Chondrocyte (in vitro differentiated cells): ENCODE measurements at places on chromosomes 5 and 9. TPM values are rescaled to one million over a fixed set of nuclear protein-coding genes. Genes with fewer than 3 reads are reported as not detected.
A peak's percentile ranks its signal among the peaks of the same experiment; 100 is the strongest.

DNA sequence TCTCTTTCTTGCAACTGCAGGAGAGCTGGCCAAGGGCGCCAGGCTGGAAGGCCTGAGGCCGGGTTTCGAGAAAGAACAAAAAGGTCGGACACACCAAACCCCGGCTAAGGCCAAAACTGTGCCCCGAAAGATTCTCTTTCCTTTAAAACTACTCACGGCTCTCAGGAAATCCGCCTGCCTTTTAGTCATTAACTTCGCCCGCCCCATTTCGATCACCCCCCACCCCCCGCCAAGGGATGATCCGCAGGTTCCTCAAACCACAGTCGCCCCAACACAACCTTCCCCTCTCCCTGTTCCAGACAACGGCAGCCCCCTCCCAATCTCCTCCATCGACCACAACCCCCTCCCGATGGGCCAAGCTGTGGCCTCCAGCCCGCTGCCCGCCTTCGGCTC lies 536 bp downstream of the FEM1C start:
- DNase-seq = no peak
- H3K27me3 ChIP-seq = no peaks in the 10 kb centered on the region
- H3K36me3 ChIP-seq = peaks cover 9% of the 10 kb centered on the region
- peaks cover 40% of the 10 kb centered on the region for H3K4me1 ChIP-seq
- peak overlapping the region; percentile 99 for H3K27ac ChIP-seq

DNA sequence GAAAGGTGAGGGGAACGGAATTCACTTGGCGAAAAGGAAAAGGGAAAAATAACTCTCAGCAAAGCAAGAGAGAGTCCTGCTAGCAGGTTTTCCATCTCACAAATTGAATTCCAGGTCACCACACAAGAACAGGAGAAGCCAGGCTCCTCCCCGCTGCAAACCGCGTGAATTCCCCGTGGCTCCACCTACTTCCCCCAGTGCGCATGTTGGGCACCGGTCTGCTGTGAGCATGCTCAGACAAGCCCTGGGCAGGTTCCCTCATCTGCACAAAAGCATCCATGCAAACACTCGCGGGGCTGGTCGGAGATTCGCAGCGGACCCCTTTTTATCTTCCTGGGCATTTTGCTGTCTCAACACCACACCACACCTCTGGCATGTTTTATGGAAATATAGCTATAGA lies 58.5 kb upstream of the S1PR3 start:
- peaks cover 3% of the 10 kb centered on the region for H3K36me3 ChIP-seq
- H3K27ac ChIP-seq = no peak overlapping the region
- H3K4me1 ChIP-seq = no peaks in the 10 kb centered on the region
- H3K4me3 ChIP-seq = no peak overlapping the region
- H3K27me3 ChIP-seq = peaks cover 18% of the 10 kb centered on the region
- no peak for DNase-seq

GRCh38 chr5:155276231-155276630 lies 262.7 kb downstream of the KIF4B start:
- no peak for DNase-seq
- no peaks in the 10 kb centered on the region for H3K4me1 ChIP-seq
- H3K4me3 ChIP-seq = no peak overlapping the region
- H3K36me3 ChIP-seq = no peaks in the 10 kb centered on the region
- H3K27ac ChIP-seq = no peak overlapping the region

Gene SSBP2
- 47.9 to 61.4 TPM (median 52.0 TPM) in 3 replicates for total RNA-seq

Gene SETX
- 40.0 to 44.7 TPM (median 42.5 TPM) in 3 replicates for total RNA-seq

Gene GNA14
- 0.13 to 0.22 TPM in 2 of 3 replicates, not detected in the other for total RNA-seq

DNA sequence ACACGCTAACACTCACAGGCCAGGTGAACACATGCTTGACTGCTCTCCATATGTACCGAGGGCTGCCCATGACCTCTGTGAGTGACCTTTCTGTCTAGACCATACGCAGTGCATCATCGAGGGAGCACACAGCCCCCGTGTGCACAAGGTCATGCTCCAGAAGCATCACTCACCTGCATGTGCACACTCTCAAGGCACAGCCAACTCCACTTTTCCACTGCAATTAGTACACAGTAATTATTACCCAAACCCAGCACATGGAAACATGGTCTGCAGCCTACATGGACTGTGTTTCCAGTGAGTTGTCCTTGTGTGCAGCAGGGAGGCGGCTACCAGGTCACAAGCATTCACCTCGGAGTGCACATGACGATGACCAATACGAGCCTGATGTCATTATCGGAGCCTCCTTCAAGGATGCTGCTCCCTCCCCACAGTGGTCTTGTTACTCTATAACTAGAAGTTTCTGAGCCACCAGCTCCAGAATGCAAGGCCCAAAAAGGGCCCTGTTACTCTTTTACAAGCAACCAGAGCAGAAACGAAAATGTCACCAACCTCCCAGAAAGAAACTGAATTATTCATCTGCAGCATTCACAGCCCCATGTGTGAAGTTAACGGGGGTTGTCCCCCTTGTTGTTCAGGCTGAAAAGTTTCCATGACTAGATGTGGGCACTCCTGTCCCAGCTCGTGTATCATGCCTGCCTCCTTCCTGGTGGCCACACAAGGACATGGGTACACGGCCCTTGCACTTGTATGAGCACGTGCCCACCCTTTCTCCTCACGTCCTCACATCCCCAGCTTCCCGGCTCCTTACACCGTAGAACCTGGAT lies 31.2 kb downstream of the SEMA4D start:
- H3K4me3 ChIP-seq = no peak overlapping the region
- H3K36me3 ChIP-seq = no peaks in the 10 kb centered on the region
- no peaks in the 10 kb centered on the region for H3K27me3 ChIP-seq

Gene FOXI1
- total RNA-seq = not detected in 3 replicates

Gene IGFBPL1
- 1.3 to 3.6 TPM (median 2.8 TPM) in 3 replicates for total RNA-seq

Gene MZB1
- total RNA-seq = not detected in 3 replicates

GRCh38 chr9:68804911-68805889 lies 100.2 kb downstream of the PIP5K1B start:
- DNase-seq = no peak
- H3K27ac ChIP-seq = no peak overlapping the region
- H3K36me3 ChIP-seq = no peaks in the 10 kb centered on the region
- no peak overlapping the region for H3K4me3 ChIP-seq

DNA sequence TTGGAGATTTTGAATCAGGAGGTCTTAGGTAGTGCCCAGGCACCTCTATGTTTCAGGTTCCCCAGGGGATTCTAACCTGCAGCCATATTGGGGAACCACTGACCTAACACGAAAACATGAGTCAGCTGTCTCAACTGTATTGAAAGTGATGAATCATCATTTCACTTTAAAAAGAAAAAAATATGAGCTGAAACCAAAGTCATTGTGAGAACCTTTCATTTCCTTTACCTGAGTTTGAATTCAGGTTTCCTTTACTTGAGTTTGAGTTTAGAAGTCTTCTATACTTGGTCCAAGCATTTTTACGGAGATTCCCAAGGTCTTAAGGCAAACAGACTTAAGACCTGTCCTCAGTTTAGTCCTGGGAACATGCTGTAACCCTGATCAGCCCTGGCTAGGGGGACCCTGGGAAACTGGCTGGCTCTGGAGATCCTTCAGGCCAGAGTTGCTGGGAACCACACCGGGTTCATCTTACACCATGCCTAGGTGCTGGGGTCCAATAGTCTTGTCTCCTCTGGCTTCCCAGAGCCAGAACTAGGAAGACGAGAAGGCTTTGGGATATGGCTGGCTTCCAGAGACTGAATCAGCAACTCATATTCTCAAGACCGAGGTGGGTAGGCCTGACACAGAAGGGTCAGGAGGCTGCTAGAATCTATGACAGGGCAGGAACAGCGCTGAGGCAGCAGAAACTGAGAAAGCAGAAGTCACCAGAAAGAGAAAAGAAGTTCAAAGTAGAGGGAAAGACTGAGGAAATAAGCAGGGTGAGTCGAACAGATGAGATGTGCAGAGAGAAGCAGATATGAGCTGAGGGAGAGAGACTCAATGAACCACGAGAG lies 16.4 kb upstream of the PDCD1LG2 start:
- DNase-seq = no peak
- peaks cover 1% of the 10 kb centered on the region for H3K36me3 ChIP-seq
- no peaks in the 10 kb centered on the region for H3K27me3 ChIP-seq
- peaks cover 6% of the 10 kb centered on the region for H3K4me1 ChIP-seq

Gene MSX2
- 2.2 to 25.5 TPM (median 2.3 TPM) in 3 replicates for total RNA-seq

DNA sequence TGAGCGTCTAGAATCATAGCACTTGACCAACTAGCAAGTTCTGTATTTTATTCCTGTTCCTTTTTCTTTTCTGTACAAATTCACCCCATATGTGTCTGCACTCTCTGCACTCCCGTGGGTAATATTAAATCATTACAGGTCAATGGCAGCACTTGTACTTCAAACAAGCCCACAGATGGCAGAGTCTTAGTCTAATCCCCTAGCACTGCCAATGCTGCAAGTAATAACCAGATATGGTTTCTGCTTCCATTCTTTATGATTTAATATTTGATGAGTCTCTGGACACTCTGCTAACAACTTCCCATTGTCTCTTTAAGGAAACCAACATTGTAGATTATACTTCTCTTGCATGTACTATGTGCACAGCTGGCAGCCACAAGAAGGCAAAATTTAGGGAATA lies 343.8 kb upstream of the CHD1 start:
- H3K4me3 ChIP-seq = no peak overlapping the region
- no peaks in the 10 kb centered on the region for H3K4me1 ChIP-seq
- no peak overlapping the region for H3K27ac ChIP-seq

GRCh38 chr5:136047858-136048257 lies 19.1 kb downstream of the TGFBI start:
- no peaks in the 10 kb centered on the region for H3K27me3 ChIP-seq
- peaks cover 26% of the 10 kb centered on the region for H3K36me3 ChIP-seq
- H3K4me3 ChIP-seq = no peak overlapping the region

Gene MCTP1
- total RNA-seq = 1.4 to 3.4 TPM (median 3.1 TPM) in 3 replicates

DNA sequence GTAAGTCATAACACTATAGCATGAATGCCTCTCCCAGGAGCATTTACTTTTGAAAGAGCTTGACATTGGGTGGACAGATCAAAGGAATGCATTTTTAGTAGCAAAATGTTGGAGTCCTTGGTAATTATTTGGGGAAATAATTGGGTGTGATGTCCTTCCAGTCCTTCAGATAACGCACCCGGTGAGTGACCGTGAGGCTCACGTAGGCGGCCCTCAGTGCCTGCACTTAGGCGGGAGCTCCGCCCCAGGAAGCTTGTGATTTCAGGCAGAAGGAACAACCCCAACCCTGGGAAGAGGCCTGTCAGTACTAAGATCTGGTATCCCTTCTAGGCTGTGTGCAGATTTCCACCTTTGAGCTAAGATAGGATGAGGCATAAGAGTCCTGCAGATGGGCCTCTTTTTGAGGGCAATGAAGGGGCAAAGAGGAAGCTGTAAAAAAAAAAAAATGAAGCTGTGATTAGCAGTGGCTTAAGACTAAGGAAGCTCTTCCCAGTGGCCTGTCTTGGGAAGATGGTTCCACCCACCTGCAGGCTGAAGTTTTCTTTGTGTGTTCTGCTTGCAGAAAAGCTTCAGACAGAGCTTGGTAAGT lies 14.9 kb downstream of the BTNL9 start:
- peaks cover 77% of the 10 kb centered on the region for H3K27me3 ChIP-seq
- H3K27ac ChIP-seq = no peak overlapping the region
- DNase-seq = no peak
- H3K4me3 ChIP-seq = no peak overlapping the region
- no peaks in the 10 kb centered on the region for H3K36me3 ChIP-seq
- peaks cover 17% of the 10 kb centered on the region for H3K4me1 ChIP-seq

- H3K36me3 ChIP-seq = no peaks in the 10 kb centered on the region
- H3K27me3 ChIP-seq = peaks cover 10% of the 10 kb centered on the region
- H3K4me3 ChIP-seq = no peak overlapping the region
- peaks cover 31% of the 10 kb centered on the region for H3K4me1 ChIP-seq
- DNase-seq = no peak
Observed at GRCh38 chr9:88949961-88950340, 41.3 kb upstream of the S1PR3 start.

Gene TRIM7
- 4.2 to 8.1 TPM (median 5.7 TPM) in 3 replicates for total RNA-seq

Gene TXNDC8
- total RNA-seq = not detected in 3 replicates

- peaks cover 3% of the 10 kb centered on the region for H3K4me1 ChIP-seq
- no peak overlapping the region for H3K4me3 ChIP-seq
- peaks cover 9% of the 10 kb centered on the region for H3K36me3 ChIP-seq
- DNase-seq = no peak
- no peak overlapping the region for H3K27ac ChIP-seq
Observed at GRCh38 chr9:17217272-17217671, 82.4 kb downstream of the CNTLN start.

DNA sequence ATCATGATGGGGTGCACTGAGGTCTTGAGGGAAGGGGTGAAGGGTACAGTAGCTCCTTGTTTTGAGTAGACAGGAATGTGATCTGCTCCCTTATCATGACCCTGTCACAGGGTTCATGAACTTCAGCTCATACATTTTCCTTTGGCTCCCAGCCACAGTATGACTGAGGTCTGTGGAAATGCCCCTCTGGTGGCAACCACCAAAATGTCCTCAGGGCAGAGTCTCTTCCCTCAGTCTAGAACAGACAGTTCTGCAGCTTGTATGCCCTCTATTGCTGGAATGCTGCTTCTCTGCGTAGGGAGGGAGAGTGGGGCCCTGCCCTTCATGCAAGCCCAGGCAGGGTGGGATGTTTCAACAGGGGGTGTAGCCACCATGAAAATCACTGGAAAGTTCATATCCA lies 53.8 kb upstream of the SNCAIP start:
- H3K36me3 ChIP-seq = peaks cover 12% of the 10 kb centered on the region
- DNase-seq = no peak
- no peak overlapping the region for H3K27ac ChIP-seq

GRCh38 chr5:54703565-54704255 lies 186.2 kb downstream of the SNX18 start:
- H3K4me1 ChIP-seq = peaks cover 58% of the 10 kb centered on the region
- H3K27ac ChIP-seq = peak overlapping the region; percentile 85
- no peaks in the 10 kb centered on the region for H3K36me3 ChIP-seq
- no peak overlapping the region for H3K4me3 ChIP-seq
- no peak for DNase-seq
- no peaks in the 10 kb centered on the region for H3K27me3 ChIP-seq

GRCh38 chr5:151171529-151171928 lies 13.9 kb upstream of the ANXA6 start:
- H3K36me3 ChIP-seq = no peaks in the 10 kb centered on the region
- no peak for DNase-seq
- peaks cover 9% of the 10 kb centered on the region for H3K27me3 ChIP-seq
- H3K4me1 ChIP-seq = no peaks in the 10 kb centered on the region
- H3K4me3 ChIP-seq = no peak overlapping the region
- H3K27ac ChIP-seq = no peak overlapping the region

Gene IL17B
- 1.1 to 4.6 TPM (median 3.4 TPM) in 3 replicates for total RNA-seq

Gene ARHGEF37
- 5.8 to 16.8 TPM (median 6.0 TPM) in 3 replicates for total RNA-seq

DNA sequence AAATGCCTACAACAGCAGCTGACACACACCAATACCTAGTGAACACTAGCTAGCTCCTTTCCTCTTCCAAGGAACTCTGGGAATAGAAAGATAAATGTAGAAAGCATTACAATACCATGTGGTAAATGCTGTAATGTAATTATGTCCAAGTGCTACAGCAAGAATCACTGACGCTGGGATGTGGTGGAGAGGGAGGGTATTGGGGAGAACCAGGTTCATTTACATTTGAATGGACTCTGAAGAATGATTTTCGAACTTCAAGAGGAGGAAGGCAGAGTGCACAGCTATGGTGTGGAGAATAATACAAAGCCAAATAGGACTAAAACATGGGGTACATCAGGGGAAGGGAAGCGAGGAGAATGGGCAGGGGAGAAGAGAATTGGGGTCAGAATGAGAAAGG lies 158.0 kb downstream of the CDK5RAP2 start:
- no peak overlapping the region for H3K4me3 ChIP-seq
- H3K36me3 ChIP-seq = peaks cover 16% of the 10 kb centered on the region
- DNase-seq = no peak
- H3K27ac ChIP-seq = no peak overlapping the region
- H3K27me3 ChIP-seq = no peaks in the 10 kb centered on the region
